ENCODE measurements at places on chromosomes 4 and X.

GRCh38 chr4:34250562-34250961 lies 1993.8 kb downstream of the ARAP2 start:
- no peak for DNase-seq

- no peak for DNase-seq
These were observed 4.6 kb downstream of the RAB33B start for GRCh38 chr4:139458543-139458942.

DNA sequence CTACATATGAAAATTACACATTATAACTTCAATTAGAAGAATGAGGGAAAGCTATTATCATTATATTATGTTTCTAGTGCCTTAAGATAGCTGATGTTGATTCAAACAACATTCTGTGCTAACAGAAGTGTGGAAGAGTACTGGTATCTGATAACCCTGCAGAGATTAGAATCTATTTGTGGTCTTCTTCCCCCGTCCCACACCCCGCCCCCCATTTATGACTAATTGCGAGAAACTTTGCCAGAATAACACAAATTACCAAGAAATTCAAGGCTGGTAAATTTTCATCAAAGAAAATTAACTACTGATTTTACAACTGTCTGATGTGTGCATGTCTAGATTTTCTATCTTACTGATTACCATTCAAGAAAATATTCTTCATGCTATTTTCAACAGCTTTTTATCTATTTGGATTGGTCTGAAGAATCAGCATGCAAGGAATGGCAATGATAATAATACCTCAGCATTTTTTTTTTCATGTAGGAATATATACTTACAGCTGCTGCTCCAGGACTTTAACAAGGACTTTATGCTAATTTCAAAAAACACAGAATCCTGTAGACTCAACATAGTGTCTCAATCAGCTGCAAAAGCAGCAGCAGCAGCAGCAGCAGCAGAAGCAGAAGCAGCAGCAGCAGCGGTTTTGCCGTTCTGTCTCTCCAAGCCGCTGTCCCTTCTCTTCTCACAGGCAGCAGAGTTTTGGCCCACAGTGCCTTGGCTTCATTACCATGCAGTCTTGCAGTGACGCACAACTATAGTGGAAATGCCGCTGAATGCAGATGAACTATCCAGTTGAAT lies 126.7 kb downstream of the FRYL start:
- DNase-seq: peak; percentile 83

GRCh38 chr4:95318483-95318882 lies 230.3 kb downstream of the UNC5C start:
- DNase-seq: no peak

GRCh38 chrX:3307881-3308280 lies 38.6 kb downstream of the MXRA5 start:
- DNase-seq: no peak

- no peak for DNase-seq
These were observed 3.0 kb downstream of the GIMD1 start for GRCh38 chr4:106365613-106366012.
